Stimulated activated CD8-positive, alpha-beta memory T cell treated with anti-CD3 and anti-CD28 coated beads, Interleukin-15, amount 100 ng/mL, for 1 hour (primary cell): ENCODE measurements at places on chromosomes 7 and 10.

DNA sequence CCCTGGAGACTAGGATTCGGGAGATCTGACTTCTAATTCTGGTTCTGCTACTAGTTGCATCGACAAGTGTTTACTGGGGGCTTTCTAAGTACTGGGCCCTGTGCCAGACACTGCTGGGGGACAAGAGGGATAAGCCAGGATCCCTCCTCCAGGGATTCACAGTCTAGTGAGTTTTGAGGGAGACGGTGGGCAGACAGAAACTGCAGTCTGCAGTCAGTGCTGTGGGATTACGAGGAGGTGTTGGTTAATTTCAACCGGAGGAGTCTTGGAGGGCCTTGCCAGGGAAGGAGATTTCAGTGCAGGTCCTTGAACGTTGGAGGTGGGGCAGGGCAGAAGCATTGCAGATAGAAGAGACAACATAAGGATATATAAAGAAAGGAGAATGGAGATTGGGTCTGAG, 3.5 kb upstream of the KCNH2 start:
- no peak for DNase-seq

DNA sequence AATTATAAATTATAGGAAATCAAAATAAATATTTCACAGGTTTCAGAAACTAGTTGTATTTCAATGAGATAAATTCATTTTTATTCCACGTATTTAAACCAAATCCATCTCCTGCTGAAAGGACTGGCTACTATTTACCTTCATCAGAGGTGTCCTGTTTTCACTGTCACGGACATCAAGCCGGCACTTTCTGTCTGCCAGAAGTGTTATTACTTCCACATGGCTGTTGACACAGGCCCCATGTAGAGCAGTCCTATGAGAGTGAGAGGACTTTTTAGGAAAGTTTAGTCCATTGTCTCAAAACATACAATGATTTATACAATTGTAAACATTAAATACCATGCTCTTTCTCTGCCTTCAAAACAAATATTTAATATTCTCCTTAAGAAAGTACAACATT, 100.4 kb upstream of the ACBD5 start:
- DNase-seq = no peak

DNA sequence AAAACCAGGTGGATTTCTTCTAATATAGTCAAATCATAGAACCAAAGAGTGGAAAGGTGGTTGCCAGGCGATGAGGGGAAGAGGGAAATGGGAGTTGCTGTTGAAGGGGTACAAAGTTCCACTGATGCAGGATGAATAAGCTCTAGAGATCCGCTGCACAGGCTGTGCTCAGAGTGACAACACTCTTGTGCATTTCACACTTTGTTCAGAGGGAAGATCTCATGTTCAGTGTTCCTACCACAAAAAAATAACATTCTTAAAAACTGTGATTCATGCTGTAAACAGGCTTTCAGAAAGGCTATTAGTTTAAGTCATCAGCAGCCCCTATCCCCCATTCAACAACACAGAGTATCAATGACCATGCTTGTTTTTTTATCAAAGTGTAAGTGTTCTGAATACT, 213.8 kb downstream of the COBL start:
- DNase-seq = no peak

GRCh38 chr10:14949291-14949690, 4.6 kb downstream of the DCLRE1C start:
- DNase-seq = no peak

DNA sequence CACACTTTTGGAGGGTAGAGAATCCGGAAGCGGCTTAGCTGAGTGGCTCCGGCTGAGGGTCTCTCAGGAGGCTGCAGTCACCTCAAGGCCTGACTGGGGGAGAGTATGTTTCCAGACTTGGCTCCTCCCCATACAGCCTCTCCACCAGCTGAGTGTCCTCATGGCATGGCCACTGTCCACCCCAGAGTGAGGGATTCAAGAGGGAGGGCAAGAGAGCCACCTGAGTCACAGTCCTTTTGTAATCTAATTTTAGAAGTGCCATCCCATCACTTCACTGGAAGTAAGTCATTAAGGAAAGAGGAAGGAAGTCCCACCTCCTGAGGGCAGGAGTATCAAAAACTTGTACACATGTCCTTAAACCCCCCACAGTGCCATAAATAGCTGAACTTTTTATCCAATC, 134.0 kb downstream of the GLI3 start:
- no peak for DNase-seq

GRCh38 chr7:97020996-97021746, 3.5 kb downstream of the DLX5 start:
- DNase-seq = no peak

- no peak for DNase-seq
These were observed 1.2 kb upstream of the CHAT start for GRCh38 chr10:49612513-49613164.
